MM.1S (cell line): ENCODE measurements at places on chromosomes 12 and 14.
A peak's percentile ranks its signal among the peaks of the same experiment; 100 is the strongest.

- H3K27me3 ChIP-seq, result no peaks in the 10 kb centered on the region
- peaks cover 15% of the 10 kb centered on the region; the same call in 1 of the 2 replicates for H3K4me1 ChIP-seq
- H3K4me3 ChIP-seq, result peak overlapping the region; percentile 82
- H3K36me3 ChIP-seq, result no peaks in the 10 kb centered on the region
- peak; percentile 16 for DNase-seq
These were observed 1.3 kb downstream of the TRAF3 start for GRCh38 chr14:102778338-102779083.

- no peak overlapping the region for H3K4me3 ChIP-seq
- H3K4me1 ChIP-seq, result no peaks in the 10 kb centered on the region
- no peak overlapping the region for H3K27ac ChIP-seq
- H3K36me3 ChIP-seq, result no peaks in the 10 kb centered on the region
- no peaks in the 10 kb centered on the region for H3K27me3 ChIP-seq
These were observed 78.0 kb downstream of the TMEM260 start for GRCh38 chr14:56657604-56658003.

- no peak for DNase-seq
- H3K4me3 ChIP-seq, result no peak overlapping the region
- no peak overlapping the region for H3K27ac ChIP-seq
- no peaks in the 10 kb centered on the region for H3K36me3 ChIP-seq
- no peaks in the 10 kb centered on the region for H3K4me1 ChIP-seq
These were observed 64.5 kb downstream of the CAND1 start for GRCh38 chr12:67333649-67334048.

DNA sequence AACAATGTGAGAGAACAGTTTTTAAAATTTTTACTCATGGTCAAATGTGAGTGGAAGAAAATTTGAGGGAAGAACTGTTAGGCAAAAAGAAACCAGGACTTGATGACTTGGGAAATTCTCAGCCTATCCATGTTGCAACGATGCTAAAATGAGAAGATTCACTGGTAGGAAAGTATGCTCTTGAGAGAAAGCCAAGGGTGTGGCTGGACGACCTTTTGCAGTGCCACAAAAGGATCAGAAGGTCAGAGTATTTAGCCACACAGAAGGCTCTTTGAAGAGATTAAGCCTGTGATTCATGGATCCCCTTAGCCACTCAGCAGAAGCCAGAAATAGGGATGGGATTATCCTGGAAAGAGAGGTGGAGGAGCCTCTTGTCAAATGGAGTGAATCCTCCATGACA lies 336.8 kb downstream of the LRIG3 start:
- H3K4me3 ChIP-seq, result no peak overlapping the region
- H3K36me3 ChIP-seq, result no peaks in the 10 kb centered on the region
- no peak overlapping the region for H3K27ac ChIP-seq
- DNase-seq, result no peak
- no peaks in the 10 kb centered on the region for H3K4me1 ChIP-seq
- no peaks in the 10 kb centered on the region for H3K27me3 ChIP-seq

DNA sequence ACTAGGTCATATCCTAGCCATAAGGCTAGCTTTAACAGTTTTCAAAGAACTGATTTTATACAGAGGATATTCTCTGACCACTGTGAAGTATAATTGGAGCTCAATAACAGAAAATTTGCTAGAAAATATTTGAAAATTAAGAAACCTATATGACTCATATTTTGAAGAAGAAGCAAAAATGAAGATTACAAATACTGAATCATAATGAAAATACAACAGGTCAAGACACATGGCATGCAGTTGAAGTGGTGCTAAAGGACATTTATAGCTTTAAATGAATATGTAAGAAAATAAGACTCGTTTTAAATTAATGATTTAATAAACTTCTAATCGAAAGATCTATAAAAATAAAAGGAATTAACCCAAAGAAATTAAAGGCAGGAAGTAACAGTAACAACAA lies 1234.6 kb downstream of the SLC16A7 start:
- H3K4me3 ChIP-seq, result no peak overlapping the region
- DNase-seq, result no peak
- H3K4me1 ChIP-seq, result no peaks in the 10 kb centered on the region
- H3K27ac ChIP-seq, result no peak overlapping the region
- H3K27me3 ChIP-seq, result no peaks in the 10 kb centered on the region
- no peaks in the 10 kb centered on the region for H3K36me3 ChIP-seq

- DNase-seq, result no peak
- no peak overlapping the region for H3K4me3 ChIP-seq
- H3K27ac ChIP-seq, result no peak overlapping the region
- H3K36me3 ChIP-seq, result no peaks in the 10 kb centered on the region
- no peaks in the 10 kb centered on the region for H3K4me1 ChIP-seq
These were observed 152.8 kb upstream of the MAX start for GRCh38 chr14:65255029-65255545.

GRCh38 chr12:50297027-50297426 lies 13.7 kb upstream of the LIMA1 start:
- H3K27me3 ChIP-seq, result no peaks in the 10 kb centered on the region
- no peaks in the 10 kb centered on the region for H3K4me1 ChIP-seq

GRCh38 chr12:34605510-34605887 lies 583.2 kb downstream of the ALG10 start:
- no peaks in the 10 kb centered on the region for H3K4me1 ChIP-seq
- no peak for DNase-seq
- no peak overlapping the region for H3K4me3 ChIP-seq
- H3K27me3 ChIP-seq, result no peaks in the 10 kb centered on the region
- H3K27ac ChIP-seq, result no peak overlapping the region
- H3K36me3 ChIP-seq, result no peaks in the 10 kb centered on the region

DNA sequence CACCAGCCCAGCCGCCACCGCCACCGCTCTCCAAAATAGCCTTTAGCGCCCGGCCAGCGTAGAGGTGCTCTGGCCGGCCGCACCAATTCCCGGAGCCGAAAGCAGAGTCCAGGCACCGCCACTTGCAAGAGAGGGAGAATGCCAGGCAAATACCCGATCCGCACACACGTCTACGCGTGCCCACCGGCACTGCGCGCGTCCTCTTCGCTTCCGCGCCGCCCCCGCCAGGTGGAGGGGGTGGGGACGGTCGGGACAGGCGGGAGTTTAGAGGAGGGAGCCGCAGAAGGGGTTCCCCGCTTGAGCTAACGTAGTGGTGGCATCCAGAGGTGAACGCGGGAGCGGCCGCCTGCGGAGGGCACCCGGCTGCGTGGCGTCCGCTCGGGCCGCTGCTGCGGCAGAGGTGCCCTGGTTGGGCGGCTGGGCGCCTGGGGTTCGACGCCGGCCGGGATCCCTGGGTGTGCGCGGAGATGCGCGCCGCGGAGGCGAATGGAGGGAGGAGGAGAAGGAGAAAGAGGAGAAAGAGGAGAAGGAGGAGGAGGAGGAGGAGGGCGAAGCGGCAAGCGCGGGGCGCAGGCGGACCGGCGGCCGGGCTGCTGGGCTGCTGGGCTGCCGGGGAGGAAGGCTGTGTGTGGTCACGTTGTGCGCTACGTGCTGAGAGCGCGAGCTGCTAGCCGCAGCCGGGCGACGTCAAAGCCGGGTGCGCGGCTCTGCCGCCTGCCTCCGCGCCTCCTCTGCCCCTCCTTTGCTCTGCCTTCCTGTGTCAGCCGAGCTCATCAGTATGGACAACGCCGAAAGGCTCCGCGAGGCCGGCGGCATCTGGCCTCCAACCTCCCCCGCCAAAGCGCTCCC lies at the start of gene MDGA2:
TSS of gene MDGA2 (minus strand) at position 140 of the 849 bp plus-strand sequence.
- DNase-seq, result no peak
- H3K27ac ChIP-seq, result no peak within 1 kb of the TSS
- no peak within 1 kb of the TSS for H3K4me3 ChIP-seq
- H3K4me1 ChIP-seq, result no peaks in the 10 kb centered on the region

DNA sequence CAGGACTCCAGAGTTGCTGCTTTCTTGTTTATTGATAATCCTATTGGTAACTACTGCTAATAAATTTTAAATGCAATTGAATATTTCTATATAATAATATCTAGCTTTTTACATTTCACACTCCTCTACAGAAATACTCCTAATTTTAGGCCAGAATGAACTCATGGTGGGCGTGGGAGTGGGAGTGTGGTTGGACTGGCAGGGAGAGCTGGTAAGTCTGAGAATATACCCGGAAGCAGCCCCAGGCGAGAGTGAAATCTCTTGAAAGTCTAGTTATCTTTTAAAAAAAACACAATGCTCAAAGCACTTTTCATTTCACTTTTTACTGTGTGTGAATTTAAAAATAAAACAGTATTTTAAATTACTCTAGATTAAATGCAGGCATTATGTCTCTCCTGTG lies 4.7 kb downstream of the TMEM263 start:
- DNase-seq, result no peak
- H3K27ac ChIP-seq, result no peak overlapping the region
- H3K36me3 ChIP-seq, result no peaks in the 10 kb centered on the region
- H3K4me1 ChIP-seq, result peaks cover 5% of the 10 kb centered on the region
- H3K4me3 ChIP-seq, result no peak overlapping the region

DNA sequence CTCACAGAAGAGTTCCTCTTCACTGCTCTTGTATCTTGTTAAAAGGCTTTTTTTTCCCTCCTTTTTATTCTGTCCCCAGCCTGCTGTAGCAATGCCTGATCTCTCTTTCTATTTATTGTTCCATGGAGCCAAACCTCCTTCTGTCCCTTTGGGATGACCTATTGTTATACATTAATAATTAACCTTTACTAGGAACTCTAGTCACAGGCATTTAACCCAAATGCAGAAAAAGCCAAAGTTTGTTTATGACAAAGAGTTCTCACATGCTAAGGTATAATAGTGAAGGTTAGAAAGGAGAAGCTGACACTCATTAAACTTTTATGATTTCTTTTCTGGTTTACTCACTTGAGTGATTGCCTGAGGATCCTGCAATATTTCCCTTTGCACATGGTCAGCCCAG lies 535.8 kb downstream of the NRXN3 start:
- H3K4me3 ChIP-seq, result no peak overlapping the region
- no peaks in the 10 kb centered on the region for H3K27me3 ChIP-seq
- H3K27ac ChIP-seq, result no peak overlapping the region
- no peaks in the 10 kb centered on the region for H3K36me3 ChIP-seq
- no peak for DNase-seq

DNA sequence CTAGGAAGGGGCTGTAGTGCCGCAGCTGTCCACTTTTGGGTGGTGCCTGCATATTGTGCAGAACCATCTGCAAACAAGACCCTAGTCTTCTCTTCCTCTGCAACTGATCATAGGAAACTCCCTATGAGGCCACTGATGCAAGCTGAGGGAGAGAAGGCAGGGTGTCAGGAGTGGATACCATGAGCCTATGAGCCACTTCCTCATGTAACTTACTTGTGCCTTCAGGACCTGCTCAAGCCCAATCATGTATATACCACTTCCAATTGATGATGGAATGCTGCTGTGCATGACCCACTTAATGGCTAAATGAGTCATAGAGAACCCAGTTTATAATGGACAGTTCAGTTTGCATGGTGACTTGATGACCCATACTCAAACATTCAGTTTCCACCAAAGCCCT lies 107.9 kb downstream of the ALG10B start:
- H3K4me3 ChIP-seq, result no peak overlapping the region
- peaks cover 18% of the 10 kb centered on the region for H3K4me1 ChIP-seq
- no peak overlapping the region for H3K27ac ChIP-seq
- no peak for DNase-seq

- no peaks in the 10 kb centered on the region for H3K36me3 ChIP-seq
- no peak for DNase-seq
- no peaks in the 10 kb centered on the region for H3K4me1 ChIP-seq
- no peaks in the 10 kb centered on the region for H3K27me3 ChIP-seq
- no peak overlapping the region for H3K27ac ChIP-seq
These were observed 47.5 kb upstream of the PPP1R12A start for GRCh38 chr12:79982086-79983062.

GRCh38 chr12:115013236-115013981 lies 329.4 kb upstream of the TBX3 start:
- H3K27me3 ChIP-seq, result no peaks in the 10 kb centered on the region
- no peaks in the 10 kb centered on the region for H3K4me1 ChIP-seq
- DNase-seq, result no peak
- no peak overlapping the region for H3K27ac ChIP-seq
- no peak overlapping the region for H3K4me3 ChIP-seq

GRCh38 chr12:27772328-27773049 lies 7.5 kb upstream of the KLHL42 start:
- no peaks in the 10 kb centered on the region for H3K27me3 ChIP-seq
- H3K36me3 ChIP-seq, result no peaks in the 10 kb centered on the region
- no peaks in the 10 kb centered on the region for H3K4me1 ChIP-seq
- no peak overlapping the region for H3K4me3 ChIP-seq
- H3K27ac ChIP-seq, result no peak overlapping the region

GRCh38 chr14:20683891-20684661 lies at the start of gene RNASE4:
TSS of gene RNASE4 (plus strand) at chr14:20684560. CDS start at chr14:20699372, 14,812 bp downstream.
- H3K4me3 ChIP-seq, result peak within 1 kb of the TSS; percentile 77
- H3K4me1 ChIP-seq, result 0 out of 2 replicates have a peak, but pooled peaks cover 5% of the 10 kb centered on the region
- H3K36me3 ChIP-seq, result no peaks in the 10 kb centered on the region
- H3K27me3 ChIP-seq, result no peaks in the 10 kb centered on the region
- H3K27ac ChIP-seq, result peak within 1 kb of the TSS; percentile 99

- H3K27ac ChIP-seq, result no peak overlapping the region
- H3K27me3 ChIP-seq, result no peaks in the 10 kb centered on the region
- no peak for DNase-seq
- no peaks in the 10 kb centered on the region for H3K4me1 ChIP-seq
These were observed 19.1 kb downstream of the BBS10 start for GRCh38 chr12:76329159-76329558.

- no peaks in the 10 kb centered on the region for H3K27me3 ChIP-seq
- DNase-seq, result no peak
- H3K4me3 ChIP-seq, result no peak overlapping the region
- H3K27ac ChIP-seq, result no peak overlapping the region
These were observed 142.7 kb downstream of the TBX5 start for GRCh38 chr12:114263056-114263805.

- H3K4me3 ChIP-seq, result no peak overlapping the region
- H3K36me3 ChIP-seq, result no peaks in the 10 kb centered on the region
- no peak for DNase-seq
- no peaks in the 10 kb centered on the region for H3K4me1 ChIP-seq
These were observed 118.6 kb upstream of the RTL1 start for GRCh38 chr14:101022121-101022520.

DNA sequence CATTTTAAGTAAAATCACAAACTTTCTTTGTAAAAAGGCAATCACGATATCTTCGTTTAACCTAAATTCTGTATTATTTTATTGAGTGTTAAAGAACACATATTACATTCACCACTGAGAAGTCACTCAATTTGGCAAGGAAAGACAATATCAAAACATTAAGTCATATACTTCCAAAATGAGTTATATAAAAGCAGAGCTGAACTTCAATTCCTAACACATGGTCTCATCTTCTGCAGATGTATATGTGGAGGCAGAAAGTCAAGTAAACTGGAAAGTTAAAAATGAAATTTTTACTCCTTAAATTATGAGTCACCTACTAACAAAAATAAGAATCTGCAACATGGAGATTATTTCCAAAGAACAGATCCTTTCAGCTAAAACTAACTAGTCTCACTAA lies 28.7 kb downstream of the BMAL2 start:
- no peaks in the 10 kb centered on the region for H3K4me1 ChIP-seq
- no peak overlapping the region for H3K27ac ChIP-seq
- DNase-seq, result no peak
- no peaks in the 10 kb centered on the region for H3K27me3 ChIP-seq
- no peak overlapping the region for H3K4me3 ChIP-seq

- DNase-seq, result no peak
- no peak overlapping the region for H3K4me3 ChIP-seq
- no peaks in the 10 kb centered on the region for H3K4me1 ChIP-seq
- H3K36me3 ChIP-seq, result no peaks in the 10 kb centered on the region
- H3K27ac ChIP-seq, result no peak overlapping the region
- no peaks in the 10 kb centered on the region for H3K27me3 ChIP-seq
These were observed 5.5 kb upstream of the KLHL33 start for GRCh38 chr14:20441461-20441860.

- H3K27me3 ChIP-seq, result no peaks in the 10 kb centered on the region
- no peaks in the 10 kb centered on the region for H3K4me1 ChIP-seq
- H3K27ac ChIP-seq, result no peak overlapping the region
- no peak overlapping the region for H3K4me3 ChIP-seq
- no peak for DNase-seq
These were observed 1027.4 kb downstream of the FSCB start for GRCh38 chr14:43479596-43480195.
